ENCODE measurements at places on chromosomes 6 and 20.

DNA sequence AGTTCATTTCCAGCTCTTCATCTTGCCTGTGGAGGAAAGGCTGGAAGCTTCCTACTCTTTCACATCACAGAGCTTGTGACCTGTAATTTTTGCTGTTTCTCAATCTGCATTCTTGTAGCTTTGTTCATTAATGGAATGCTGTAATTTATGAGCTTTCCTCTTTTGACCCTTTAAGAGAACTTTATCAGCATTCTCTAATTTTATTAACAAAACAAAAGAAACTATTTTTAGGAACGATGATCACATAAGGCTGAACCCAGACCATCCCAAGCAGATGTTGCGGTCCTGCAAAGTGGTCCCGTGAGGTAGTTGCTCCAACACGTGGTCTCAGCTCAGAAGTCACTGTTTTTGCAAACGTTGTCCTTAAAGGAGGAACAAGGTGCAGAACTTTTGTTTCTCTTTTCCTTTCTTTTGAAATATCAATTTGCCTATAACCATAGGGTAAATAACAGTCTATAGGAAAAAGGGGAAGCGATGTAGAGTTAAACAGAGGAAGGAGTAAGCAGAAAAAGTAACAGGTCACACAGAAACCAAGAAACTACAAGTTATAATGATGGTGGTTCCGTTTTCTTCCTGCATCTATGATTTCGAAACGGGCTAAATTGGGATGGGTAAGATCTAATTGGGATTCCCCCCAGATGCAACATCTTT, 121.3 kb upstream of the PHACTR1 start:
- no peak for DNase-seq

DNA sequence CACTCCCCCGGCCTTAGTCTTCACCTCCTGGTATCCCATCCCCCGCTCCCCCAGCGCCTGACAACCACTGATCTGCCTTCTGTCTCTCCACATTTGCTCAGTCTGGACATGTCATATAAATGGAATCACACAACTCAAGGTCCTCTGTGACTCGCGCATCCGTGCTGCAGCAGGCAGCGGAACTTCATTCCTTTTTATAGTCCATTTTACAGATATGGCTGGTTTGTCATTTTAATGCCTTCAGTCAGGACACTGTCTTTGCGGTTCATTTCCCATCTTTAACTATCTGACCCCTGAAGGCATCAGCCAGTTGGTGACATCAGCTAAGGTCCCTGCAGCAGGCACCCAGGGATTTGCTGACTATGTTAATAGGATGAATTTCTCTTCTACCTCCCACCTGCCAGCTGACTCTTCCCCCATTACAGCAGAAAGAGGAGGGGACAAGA, 125.7 kb downstream of the ZMYND8 start:
- DNase-seq, result no peak

DNA sequence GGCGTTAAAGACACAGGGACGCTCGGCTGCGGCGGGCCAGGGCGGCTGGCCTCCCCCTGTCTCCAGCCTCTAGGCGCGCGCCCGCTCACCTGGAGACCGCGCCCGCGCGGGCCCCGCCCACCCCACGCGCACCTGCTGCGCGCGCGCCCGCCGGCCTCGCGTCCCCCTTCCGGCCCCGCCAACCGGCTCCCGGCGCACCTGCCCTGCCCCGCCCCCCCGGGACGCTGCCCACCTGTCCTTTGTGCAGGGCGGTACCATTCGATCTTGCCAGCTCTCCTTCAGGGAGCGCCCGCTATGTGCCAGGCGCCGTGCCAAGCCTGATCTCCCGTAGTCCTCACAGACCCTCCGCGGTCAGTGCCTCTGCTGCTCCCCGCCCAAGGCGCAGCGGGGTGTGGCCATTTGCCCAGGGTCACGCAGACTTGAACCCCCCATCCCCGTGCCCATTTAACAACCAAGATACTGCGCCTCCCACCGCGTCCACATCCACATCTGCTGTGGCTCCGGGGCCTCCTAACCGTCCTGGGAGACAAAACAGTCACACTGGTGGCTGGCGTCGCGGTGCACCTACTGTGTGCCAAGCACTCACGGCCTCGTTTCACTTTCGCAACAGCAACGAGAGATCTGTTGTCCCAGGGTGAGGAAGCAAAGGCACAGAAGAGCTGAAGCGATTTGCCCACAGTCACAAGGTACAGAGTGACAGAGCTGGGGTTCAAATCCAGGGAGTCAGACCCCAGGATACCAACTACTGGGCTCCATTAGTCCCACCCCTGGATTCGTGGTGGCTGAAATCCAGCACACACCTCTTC, 48.1 kb downstream of the NOL4L start:
- peak; percentile 69 for DNase-seq

- DNase-seq, result no peak
These were observed 37.8 kb downstream of the ELOVL4 start for GRCh38 chr6:79909517-79909916.

DNA sequence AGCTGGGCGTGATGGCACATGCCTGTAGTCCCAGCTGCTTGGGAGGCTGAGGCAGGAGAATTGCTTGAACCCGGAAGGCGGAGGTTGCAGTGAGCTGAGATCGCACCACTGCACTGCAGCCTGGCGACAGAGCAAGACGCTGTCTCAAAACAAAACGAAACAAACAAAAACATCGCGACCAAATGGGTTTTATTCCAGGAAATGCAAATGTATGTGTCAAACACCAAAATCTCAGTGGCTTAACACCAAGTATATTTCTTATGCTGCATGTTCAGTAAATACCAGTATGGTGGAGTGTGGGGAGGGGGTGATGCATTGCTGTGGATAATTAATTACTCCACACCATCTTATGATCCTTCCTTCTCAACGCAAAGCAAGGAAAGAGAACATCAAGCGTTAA, 28.1 kb downstream of the ACTR5 start:
- DNase-seq, result peak; percentile 46

- no peak for DNase-seq
These were observed 93.1 kb upstream of the TIAM2 start for GRCh38 chr6:154901876-154902552.

- no peak for DNase-seq
These were observed 862 bp upstream of the TFAP2C start for GRCh38 chr20:56628015-56628872.

- DNase-seq, result no peak
These were observed 271.2 kb upstream of the TAB2 start for GRCh38 chr6:149046164-149046821.

- DNase-seq, result no peak
These were observed 230.1 kb downstream of the SAMD5 start for GRCh38 chr6:147738516-147739162.

GRCh38 chr6:167788563-167788903, 38.2 kb upstream of the AFDN start:
- DNase-seq, result no peak

DNA sequence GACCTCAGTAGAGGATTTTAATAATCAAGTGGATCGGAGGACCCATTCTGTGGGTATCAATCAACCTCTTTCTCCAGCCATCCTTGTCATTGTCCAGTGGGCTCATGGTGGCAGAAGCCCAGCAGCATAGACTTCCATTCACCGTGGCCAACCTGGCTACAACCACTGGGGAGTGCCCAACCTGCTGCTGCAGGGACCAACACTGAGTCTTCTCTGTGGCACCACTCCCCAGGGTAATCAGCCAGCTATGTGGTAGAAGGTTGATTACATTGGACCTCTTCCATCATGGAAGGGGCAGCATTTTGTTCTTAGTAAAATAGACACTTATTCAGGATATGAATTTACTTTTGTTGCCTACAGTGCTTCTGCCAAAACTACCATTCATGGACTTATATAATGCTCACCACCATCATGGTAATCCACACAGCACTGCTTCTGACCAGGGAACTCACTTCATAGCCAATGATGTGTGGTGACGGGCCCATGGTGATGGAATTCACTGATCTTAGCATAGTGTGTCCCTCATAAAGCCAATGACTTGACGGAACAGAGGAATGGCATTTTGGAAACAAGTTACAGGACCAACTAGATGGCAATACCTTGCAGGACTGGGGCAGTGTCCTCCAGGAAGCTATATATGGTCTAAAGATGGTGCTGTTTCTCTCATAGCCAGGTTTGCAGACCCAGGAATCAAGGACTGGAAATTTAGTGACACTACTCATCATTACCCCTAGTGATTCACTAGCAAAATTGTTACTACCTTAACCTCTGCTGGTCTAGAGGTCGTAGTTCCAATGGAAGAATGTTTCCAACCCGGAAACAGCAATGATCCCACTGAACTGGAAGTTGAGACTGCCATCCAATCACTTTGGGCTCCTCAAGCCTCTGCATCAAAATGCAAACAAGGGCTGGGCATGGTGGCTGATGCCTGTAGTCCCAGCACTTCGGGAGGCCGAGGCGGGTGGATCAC, 7.6 kb downstream of the CD24 start:
- DNase-seq, result no peak

DNA sequence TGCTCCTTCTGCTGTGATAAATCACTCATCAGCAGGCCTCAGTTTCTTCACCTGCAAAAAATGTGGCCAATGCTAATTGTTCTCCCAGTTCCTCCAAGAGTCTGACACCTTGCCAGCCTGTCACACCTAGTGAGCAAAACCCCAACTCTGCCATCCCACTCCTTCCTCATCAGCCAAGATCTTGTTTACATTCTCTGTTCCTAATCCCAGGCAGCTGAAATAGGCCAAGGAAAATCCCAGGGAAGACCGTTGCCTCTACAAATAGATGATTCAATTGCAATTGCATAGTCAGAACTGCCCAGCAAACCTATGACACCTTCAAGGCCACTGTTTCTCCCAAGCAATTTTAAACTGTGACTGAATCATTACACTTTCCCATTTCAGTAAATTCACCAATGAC, 78.7 kb downstream of the GMDS start:
- DNase-seq, result no peak

GRCh38 chr20:58542411-58543095, 27.4 kb upstream of the APCDD1L start:
- no peak for DNase-seq

- no peak for DNase-seq
These were observed 16.5 kb upstream of the CNKSR3 start for GRCh38 chr6:154526996-154527395.

- DNase-seq, result no peak
These were observed 135.0 kb downstream of the CARMIL1 start for GRCh38 chr6:25414168-25414567.
